ENCODE measurements at places on chromosomes 1 and 21.

GRCh38 chr1:186626356-186626932 lies 53.8 kb downstream of the PTGS2 start:
- DNase-seq = no peak

DNA sequence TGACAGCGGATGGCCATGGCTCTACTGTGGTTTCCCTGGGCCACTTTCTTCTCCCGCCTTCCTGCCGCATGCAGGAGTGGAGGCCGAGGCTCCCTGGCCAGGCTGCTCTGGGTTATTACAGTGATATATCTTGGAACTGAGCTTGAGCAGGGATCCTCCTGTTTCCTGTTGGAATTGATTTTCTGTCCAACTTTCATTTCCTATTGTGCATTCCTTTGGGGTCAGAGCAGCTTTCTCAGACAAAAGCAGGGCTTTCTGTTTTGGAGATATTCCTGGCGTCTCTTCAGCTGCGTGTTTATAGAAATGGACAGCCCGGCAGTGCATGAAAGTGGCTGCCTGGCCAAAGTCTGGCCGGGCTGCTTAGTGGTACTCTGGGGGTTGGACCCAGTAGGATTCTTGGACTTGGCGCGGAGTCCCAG lies 146.4 kb downstream of the KIF26B start:
- no peak for DNase-seq

DNA sequence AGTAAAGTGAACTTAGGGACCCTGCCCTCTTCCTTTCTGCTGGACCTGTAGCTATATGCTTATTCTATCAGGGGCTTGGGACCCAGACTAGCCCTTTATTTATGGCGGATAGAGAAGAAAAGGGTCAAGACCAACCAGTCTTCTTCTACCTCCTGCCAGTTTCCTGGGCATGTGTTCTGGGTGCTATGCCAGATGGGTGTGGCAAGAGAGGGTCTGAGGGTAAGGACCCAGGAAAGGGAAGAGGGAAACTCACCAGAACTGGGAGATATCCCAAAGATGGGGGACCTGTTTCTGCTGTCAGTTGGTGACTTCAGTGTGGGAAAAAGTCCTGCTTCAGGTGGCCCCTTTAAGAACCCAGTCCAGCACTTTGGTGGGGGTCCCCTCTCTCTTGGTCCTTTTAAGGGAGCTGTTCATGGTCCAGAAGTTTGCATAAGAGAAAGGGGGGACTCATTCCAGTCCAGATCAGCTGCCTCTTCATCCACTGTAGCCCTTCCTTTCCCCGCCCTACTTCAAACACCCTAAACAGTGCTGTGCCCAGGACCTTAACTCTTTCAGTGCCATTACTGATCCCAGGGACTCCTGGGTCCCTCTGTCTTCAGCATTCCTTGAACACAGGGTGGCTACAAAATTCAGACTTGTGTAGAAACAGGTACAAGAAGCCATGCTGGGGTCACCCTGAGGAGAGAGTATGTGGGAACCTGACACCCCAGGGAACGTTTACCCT lies 18.4 kb downstream of the SSR2 start:
- no peak for DNase-seq

DNA sequence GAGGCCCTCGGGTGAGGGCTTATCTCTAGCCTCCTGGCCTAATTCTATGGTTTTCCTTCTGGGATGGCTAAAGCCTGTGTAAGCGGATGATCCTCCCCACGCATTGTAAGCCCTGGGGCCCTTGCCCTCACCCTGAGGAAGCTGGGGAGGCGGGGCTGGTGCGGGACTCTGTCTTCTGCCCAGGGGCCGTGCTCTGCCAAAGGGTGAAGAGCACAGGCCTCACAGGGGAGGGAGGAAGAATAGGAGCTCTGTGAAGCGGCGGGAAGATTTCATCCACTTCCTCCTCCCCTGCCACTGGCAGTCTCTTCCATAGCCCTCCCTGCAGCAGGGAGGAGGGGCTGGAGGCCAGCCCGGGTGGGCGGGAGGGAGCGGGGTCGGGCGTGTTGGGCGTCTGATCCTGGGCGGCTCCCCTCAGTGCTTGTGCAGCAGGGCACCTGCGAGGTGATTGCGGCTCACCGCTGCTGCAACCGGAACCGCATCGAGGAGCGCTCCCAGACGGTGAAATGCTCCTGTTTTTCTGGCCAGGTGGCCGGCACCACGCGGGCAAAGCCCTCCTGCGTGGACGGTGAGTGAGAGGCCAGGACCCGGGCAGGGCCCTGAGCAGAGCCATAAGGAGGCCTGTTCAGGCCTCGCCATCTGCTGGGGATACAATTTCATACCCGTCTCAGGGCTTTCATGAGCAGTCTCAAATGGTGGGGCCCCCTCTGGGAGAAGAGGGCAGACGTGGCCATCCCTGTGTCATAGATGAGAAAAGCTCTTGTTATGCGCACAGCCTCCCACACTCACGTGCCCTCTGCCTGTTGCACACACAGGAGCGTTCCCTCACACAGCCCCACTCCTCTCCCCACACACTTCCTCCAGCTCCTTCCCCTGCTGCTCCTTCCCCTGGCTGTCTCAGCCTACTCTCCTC lies 7.7 kb upstream of the PPM1J start:
- no peak for DNase-seq

- no peak for DNase-seq
Observed at GRCh38 chr1:191457889-191458288, 700.4 kb upstream of the RGS18 start.

- no peak for DNase-seq
Observed at GRCh38 chr1:92136341-92136740, 56.2 kb downstream of the BTBD8 start.

DNA sequence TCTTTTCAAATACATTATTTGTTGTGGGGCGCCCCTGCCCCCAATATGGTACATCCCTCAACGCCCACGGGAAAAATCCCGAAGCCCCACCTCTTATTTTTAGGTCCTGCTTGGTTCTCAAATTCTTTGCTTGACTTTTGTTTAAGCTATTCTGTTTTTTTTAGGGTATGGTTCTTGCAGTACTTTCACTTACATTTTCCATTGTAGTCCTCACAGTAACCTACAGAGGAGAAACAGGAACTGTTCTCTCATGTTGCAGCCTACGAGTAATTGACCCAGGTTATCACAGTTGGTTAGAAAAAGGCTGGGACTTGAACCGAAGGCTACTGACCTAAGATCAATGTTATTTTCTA lies 697 bp upstream of the C21orf91 start:
- DNase-seq = peak; percentile 35

GRCh38 chr21:46221664-46222435 lies 6.7 kb downstream of the LSS start:
- no peak for DNase-seq

DNA sequence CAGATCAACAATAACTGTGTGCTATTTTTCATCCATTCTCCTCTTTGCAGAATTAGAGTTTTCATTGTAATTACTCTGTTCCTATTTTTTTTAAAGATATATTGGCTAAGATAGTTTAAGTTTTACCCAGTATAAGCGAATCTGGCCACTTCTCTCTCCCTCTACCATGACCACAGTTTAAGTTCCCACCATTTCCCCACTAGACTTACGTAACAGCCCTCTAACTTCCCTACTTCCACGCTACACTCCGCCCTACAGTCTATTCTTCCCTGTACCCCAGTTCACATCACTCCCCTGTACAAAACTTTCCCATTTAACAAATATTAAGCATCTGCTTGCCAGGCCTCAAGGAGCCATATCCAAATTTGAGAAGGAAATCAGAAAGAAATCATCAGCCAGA lies 16.5 kb downstream of the CTSK start:
- no peak for DNase-seq

GRCh38 chr21:42406201-42406621 lies 2.5 kb downstream of the UBASH3A start:
- DNase-seq = no peak

DNA sequence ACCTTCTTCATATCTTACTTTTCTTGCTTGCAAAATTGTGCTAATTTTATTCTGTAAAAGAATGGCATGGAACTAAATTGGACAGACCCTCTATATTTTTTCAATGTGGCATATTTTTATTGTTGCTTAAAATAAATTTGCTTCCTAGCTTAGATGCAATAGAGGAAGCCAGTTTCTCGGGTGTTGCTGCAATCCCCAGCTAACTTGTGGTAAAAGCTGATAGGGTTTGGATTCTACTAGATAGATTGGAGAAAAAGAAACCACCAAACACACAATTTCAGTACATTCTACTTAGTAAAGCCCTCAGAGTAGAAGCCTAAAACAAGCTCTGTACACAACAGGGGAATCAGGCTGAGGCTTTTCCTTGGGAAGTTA lies 49.5 kb upstream of the GCLM start:
- DNase-seq = no peak

- no peak for DNase-seq
Observed at GRCh38 chr1:176499671-176500070, 36.7 kb downstream of the PAPPA2 start.

DNA sequence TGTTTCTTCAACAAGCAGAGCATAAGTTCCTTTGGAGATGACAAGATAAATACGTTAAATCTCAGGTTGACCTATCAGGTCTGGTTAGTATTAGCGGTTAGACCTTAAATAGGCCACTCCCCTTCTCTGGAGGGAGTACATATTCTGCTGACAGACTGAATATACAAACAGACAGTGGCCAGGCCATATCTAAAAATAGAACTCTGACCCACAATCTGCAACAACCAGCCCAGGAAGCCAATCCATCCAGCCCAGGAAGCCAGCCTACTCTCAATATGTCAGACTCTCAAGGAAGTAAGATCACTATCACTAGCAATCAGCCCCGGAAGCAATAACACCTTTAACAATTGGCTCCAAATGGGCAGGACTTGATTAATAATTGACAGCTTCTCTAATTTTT lies 6.7 kb downstream of the IL20 start:
- no peak for DNase-seq

DNA sequence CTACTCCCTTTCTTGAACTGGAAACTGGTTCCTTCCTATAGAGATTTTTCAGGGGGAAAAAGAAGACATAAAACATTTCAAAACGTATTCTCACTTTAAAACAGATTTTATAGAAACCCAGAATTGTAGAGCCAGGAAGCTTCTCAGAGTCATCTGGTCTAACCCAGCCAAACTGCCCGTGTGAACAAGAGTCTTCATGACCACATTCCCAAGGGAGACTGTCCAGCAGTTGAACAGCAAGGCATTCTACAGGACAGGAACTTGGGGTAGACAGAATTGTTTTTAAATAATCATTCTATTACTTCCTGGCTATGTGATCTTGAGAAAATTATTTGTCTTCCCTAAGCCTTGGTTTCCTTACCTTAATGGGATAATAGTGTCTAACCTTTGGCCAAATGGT lies 163.5 kb upstream of the IVNS1ABP start:
- DNase-seq = no peak

GRCh38 chr1:208015255-208015654 lies 104.3 kb upstream of the CD34 start:
- DNase-seq = no peak

DNA sequence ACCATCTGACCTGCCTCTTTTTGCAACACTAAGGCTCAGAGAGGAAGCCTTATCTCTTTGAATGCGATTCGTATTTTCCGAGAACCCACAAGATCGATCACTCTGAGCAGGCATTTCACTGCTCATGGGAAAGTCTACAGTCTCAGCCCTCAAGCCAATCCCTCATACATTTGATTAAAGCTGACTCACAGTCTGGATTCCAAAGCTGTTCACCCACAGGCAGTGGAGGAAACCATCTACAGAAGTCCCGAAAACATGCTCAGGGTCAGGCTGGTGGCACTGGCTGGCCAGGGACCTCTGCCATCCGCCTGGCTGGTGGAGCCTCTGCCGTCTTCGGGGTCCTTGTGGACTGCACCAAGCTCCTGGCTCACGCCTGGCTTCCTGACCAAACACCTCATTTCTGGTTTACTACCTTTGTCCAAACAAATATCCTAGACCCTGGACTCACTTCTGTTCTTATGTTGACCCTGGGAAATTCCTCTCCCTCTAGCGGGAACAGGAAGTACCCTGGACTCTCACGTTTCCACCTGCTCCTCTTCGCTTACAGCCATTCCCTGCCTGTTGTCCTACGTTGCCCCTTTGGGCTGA lies 650.0 kb downstream of the SMYD3 start:
- no peak for DNase-seq

DNA sequence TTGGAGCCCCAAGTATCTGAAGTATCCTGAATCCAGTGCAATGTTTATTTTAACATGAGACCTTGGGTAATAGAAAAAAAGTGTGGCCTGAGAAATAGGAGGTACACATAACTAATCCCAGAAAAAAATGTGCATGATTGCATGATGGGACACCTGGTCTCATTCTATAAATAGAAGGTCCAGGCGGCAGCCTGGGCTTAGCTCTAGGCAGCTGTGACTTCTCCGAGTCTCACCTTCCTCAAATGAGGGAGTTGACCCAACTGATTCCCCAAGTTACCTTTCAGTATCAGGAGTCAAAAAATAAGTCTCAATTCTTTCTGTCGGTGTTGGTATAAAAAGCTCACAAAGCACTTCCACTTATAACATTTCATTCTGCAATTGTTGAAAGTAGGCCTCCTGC lies 65.9 kb upstream of the CCDC190 start:
- DNase-seq = no peak

DNA sequence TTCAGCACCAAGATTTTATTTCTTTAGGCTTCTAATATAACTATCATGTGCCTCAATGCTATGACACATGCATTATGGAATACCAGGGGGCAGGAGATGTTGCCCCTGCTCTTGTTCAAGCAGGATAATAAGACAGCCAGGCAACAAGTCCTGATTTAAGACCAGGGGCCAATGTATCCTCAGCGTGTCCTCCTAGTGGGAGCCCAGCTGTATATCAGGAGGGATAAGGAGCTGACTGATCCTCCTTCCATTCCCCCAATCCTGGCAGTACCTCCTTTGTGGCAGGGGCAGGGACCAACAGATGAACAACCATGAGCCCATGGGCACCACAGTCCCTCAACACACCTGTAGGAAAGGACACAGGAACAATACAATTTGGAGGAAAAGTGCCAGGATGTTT lies 29.3 kb downstream of the SORT1 start:
- DNase-seq = no peak

- DNase-seq = no peak
Observed at GRCh38 chr1:204348242-204348641, 11.5 kb downstream of the PLEKHA6 start.

GRCh38 chr1:82399093-82399492 lies 598.4 kb downstream of the ADGRL2 start:
- no peak for DNase-seq

DNA sequence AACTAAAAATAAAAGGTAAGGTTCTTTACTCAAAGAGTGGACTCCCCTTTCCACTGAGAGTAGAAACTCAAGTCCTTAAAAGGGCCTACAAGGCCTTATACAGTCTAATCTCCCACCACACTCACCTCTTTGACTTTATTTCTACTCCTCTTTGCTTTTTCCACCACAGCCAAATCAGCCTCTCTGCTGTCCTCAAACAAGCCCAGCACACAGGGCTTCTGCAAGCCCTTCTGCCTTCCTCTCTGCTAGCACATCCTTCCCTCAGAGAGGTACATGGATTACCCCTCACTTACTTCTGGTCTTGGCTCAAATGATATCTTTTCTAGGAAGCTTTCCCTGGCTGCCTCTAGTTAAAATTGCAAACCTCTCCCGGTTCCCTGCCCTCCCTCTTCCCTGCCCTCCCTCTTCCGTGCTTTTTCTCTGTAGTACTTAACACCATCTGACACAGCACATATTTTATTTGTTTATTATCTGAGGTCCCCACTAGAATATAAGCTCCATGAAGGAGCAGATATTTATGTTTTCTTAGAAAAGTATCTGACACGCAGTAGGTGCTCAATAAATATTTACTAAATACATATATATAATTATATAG lies 1.7 kb downstream of the LYST start:
- no peak for DNase-seq

Measured in stimulated activated CD4-positive, alpha-beta T cell treated with anti-CD3 and anti-CD28 coated beads, Interleukin-1b, Interleukin-23, amount 100 ng/mL, for 24 hours (primary cell).